ENCODE measurements at places on chromosomes 5 and 9.

GRCh38 chr5:16693879-16694278, 77.1 kb upstream of the RETREG1 start:
- no peak for DNase-seq

DNA sequence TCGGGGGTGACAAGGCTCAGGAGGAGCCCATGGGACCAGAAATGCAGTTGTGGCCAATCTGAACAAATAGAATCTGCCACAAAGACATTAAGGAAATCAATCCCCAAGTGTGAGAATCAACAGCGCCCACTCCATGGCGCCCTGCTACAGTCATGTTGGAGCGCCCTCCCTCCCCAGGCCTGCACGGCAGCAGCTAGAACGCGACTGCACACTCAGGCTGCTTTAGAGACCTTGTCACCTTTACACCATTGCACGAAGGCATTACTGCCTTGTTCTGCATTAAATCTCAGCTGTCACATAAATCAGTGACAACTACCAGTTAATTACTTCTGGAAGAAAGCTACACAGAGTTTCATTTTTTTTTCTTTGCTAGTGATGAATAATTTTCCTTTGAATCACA, 98.7 kb upstream of the SPIN1 start:
- DNase-seq = no peak

- DNase-seq = no peak
Measured at GRCh38 chr9:114465906-114466900, 39.1 kb downstream of the WHRN start.

DNA sequence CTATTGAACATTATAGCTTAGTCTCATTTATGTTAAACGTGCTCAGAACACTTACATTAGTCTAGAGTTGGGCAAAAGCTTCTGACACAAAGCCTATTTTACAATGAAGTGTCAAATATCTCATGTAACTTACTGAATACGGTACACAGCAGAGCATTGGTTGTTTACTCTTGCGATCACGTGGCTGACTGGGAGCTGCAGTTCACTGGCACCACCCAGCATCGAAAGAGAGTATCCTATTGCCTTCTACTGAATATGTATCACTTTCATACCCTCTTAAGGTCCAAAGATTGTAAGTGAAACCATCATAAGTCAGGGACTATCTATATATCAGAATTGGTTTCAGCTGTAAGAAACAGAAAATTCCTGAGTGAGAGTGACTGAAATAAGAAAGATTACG, 42.6 kb upstream of the OSMR start:
- no peak for DNase-seq

GRCh38 chr5:154997746-154998145, 15.8 kb upstream of the KIF4B start:
- DNase-seq = no peak

DNA sequence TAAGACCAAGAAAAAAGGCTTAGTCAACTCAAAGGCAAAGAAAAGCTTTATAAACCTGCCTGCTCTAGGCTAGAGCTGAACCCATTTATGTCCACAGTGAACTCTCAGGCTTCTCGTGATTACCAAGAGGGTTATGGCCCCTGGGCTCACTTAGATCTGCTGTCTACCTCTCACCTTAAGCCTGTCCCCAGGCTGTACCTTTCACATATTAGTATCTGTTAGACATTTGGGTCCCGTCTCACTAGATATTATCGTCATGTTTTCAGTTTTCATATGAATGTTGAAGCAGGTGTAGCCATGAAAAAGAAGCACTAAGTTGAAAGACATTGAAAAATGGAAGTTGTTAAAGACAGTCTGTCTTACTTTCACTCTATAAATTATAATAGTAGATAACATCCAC, 75.2 kb upstream of the COX7C start:
- DNase-seq = no peak

- DNase-seq = no peak
Measured at GRCh38 chr9:38096238-38096805, 27.3 kb upstream of the SHB start.

DNA sequence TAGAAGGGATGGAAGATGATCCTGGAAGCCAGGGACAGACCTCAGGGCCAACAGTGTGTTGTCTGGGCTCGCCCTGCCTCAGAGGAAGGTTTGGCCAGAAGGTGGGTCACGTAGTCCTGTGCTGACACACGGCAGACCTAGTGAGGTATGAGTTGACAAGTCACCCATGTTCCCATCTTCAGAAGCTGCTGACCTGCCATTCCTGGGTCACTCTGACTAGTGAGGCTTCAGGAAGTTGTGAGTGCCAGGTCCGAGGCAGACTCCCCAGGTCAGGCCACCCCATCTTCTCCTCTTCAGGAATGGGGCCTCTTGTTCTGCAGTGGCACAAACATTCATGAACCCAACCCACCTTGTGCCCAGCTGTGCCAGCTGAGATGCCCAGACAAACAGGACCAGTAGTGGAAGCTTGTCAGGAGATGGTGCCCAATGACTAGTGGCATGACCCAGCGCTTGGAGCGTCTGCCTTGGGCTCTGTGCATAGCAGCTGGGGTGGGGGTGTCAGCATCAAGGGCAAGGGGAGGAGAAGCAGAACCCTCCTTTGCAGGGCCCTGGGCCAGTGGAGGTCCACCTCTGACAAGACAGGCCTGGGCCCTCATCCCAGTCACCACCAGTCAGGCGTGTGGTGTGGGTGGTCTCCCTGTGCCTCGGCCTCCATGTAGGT, 16.8 kb upstream of the ANGPTL2 start:
- DNase-seq = no peak

DNA sequence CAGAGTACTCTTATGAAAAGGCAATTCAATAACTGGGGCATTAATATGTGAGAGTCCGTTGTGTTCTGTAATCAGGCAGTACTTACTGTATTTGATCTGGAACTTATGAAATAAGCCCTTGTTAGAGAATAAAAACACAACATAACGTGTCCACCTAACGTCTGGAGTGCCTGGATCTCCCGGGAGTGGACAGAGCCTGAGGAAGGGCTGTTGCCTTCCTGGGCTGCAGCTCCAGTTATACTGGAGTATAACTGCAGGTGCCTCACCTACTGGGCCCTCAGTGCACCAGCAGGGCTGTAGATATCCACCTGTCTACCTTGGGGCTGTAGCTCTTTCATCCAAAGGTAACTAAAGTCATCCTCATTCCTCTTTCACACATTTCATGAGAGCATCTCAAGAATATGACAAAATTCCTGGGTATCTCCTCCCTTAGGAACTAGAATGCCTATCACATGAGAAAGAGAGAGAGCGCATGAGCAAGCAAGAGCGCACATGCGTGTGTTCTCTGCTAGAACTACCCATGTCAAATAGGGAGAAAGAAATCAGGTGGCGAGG, 200.1 kb downstream of the GAPVD1 start:
- DNase-seq = no peak

DNA sequence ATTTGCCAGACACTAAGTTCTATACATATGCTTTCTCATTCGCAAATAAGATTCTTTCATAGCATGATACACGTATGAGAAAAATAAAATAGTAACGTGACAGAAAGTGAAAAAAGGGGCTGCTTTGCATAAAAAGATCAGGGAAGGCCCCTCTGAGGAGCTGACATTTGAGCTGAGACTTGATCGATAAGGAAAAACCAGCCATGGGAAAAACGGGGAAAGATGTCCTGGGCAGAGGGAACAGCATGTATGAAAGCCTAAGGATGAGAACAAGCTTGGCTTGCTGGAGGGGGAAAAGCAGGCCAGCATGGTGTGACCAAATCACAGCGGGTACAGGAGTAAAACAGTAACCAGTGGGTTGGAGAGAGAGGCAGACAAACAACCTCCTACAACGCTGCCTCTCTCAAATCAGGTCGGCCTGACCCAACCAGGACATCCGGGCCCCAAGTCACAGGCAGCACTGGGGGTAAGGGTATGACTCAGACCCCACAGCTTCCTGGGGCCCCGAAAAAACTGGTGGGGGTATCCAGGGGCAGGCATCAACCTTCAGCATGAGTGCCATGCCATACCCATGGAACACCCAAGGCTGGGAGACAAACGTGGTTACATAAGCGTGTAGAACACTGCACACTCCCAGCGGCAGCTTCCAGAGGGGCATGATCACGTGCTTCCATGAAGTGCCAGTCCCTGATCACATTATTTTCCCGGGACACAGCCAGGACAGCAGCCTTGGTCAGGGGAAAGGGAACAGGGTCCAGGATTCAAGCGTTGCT, 2.2 kb downstream of the TNIP1 start:
- DNase-seq = no peak

DNA sequence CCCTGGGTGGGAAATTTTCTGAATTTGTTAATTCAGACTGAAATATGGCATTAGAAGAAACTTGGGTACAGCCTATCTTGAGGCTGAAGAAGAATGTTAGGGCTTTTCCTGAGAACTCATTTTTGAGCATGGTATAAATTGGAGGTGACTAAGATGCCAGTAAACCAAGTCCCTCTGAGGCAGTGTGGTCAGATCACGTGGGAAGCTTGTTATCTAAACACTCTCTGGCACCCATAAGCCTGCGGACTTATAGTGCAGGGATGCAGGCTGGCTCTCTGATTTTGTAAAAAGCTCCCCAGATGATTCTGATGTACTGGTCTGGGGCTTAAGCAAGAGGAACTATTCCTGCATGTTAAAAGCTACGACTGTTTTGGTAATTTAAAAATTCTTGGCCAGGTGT, 34.3 kb downstream of the MTMR12 start:
- no peak for DNase-seq

GRCh38 chr9:95031711-95032461, 285.6 kb downstream of the FANCC start:
- no peak for DNase-seq

DNA sequence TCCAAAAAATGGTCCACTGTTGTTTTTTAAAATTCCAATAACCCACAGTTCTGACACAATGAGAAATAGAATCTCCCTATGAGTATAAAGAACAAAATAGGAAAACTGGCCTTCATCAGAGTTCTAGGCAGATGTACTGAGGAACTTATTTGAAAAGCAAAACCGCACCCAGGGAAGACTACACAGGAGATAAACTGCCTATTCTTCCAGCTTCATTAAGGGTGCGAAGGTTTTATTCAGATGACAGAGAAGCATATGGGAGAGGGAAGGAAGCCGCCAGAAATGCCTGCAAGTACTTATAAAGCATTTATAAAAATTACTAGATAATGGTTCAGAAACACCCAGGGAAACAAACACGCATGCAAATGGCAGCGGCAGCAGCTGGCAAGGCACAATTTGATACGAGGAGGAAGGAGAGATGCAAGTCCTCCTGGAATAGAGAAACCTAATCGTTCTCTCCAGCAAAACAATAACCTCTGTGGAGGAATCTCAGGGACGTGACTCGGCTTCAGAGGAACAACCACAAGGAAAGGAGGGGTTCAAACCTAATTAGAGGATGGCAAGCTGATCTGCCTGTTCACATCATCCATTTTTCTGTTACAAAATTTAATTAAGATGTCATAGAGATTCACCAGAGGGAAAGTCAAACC, 9.0 kb downstream of the TTLL11 start:
- DNase-seq = no peak

- no peak for DNase-seq
Measured at GRCh38 chr5:81749192-81749560, 1.7 kb downstream of the SSBP2 start.

- DNase-seq = no peak
Measured at GRCh38 chr9:134293611-134294152, 32.6 kb upstream of the RXRA start.

- DNase-seq = no peak
Measured at GRCh38 chr9:34719021-34719768, 9.3 kb upstream of the CCL21 start.

DNA sequence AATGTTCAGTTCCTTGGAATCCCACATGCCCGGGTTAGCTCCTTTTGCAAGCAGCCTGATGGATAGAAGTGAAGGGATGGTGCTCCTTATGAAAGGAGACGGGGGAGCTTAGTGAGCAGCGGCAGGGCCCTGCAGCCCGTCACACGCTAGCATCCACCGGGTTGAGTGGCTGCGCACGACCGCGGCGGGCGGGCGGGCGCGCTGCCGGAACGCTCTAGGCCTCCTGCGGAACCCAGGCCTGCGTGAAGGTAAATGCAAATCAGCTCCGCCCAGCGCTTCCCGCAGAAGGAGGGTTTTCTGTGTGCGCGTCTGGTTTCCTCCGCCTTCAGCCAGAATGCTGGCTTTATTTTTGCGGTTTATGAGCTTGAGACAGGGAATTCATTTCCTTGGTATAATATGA, 19.8 kb downstream of the IL12B start:
- DNase-seq = peak; percentile 60

- peak; percentile 57 for DNase-seq
Measured at GRCh38 chr9:14314929-14315874, 1.3 kb upstream of the NFIB start.

DNA sequence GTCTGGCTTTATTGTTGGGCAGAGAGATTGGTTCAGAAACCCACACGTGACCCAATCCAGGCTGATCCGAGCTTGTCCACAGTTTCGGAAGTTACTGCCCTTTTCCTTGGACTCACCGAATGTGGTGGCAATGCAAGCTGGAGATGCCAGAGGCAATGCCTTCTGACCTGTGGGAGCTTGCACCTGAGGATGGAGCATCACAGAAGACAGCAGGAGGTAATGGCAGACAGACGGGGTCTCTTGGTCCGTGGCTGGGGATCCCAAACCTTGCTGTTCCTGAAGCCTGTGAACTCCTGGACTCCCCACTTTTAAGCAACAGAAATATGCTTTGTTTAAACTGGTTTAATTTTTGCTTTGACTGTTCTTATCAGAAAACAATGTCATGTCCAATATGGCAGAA, 265.2 kb upstream of the IRX1 start:
- no peak for DNase-seq

- no peak for DNase-seq
Measured at GRCh38 chr5:119355685-119356611, at the start of gene TNFAIP8. TSS of gene TNFAIP8 (plus strand) at chr5:119356019. CDS start at chr5:119356091, 72 bp downstream.

DNA sequence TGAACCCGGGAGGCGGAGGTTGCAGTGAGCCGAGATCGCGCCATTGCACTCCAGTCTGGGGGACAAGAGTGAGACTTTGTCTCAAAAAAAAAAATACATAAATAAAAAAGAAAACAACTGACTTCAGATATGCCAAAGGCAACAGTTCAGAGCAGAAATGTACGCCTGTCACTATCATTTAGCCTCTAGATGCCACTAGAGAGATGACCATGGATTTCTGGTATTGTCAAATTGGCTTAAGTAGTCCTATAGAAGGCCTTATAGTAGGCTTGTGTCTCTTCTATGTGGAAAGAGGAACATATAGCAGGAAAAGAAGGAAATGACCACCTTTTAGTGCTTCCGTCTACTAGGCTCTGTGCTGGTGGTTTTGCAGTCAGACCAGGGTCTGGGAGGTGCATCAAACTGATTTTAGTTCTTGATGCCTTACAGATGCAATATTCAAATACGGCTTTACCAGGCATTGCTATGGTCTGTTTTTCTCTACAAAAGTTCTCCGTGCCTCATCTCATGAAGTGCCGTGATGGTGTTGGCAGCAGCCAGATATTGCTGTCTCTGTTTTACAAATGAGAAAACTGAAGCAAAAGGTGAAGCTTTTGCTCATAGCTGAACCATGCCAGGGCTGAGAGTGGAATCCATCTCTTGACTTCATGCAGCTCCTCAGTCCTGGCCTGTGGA, 17.2 kb downstream of the AGXT2 start:
- no peak for DNase-seq
